ENCODE measurements at places on chromosomes 1 and 21. TPM values are rescaled to one million over a fixed set of nuclear protein-coding genes. Genes with fewer than 3 reads are reported as not detected.
A peak's percentile ranks its signal among the peaks of the same experiment; 100 is the strongest.

- DNase-seq = no peak
Observed at GRCh38 chr1:119116725-119117124, 23.7 kb downstream of the WARS2 start.

- DNase-seq = no peak
Observed at GRCh38 chr1:19387045-19387467, 74.9 kb downstream of the SLC66A1 start.

DNA sequence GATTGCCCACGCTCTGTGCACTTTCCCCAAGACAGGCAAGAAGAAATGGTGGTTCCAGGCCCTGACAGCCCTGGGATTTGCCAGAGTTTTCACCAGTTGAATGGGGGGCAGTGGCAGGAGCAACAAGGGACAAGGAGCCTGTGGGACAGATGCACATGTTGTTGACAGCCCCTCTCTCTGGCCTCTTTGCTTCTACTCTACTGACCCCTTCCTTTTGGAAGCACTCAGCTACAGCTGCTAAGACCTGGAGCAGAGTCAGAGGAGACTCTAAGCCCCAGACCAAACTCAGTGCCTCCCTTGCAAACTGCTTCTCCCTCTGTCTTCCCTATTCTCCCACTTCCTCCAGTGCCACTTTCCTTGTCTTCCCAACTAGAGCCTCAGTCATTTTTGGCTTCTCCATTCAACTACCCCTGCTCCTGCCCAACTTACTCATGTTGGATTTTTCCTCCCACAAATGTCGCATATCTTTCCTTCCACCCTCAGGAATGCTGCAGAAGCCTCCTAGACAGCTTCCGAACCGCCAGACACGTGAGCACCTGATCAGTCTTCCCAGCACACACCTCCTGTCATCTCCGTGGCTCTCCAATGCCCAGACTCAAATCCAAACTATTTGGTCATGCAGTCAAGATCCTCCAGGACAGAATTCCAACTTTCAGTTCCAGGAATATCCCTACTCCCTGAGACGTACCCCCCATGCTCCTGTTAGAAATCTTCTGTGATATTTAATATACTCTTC is 9.1 kb downstream of the INKA2 start:
- DNase-seq = peak; percentile 55

DNA sequence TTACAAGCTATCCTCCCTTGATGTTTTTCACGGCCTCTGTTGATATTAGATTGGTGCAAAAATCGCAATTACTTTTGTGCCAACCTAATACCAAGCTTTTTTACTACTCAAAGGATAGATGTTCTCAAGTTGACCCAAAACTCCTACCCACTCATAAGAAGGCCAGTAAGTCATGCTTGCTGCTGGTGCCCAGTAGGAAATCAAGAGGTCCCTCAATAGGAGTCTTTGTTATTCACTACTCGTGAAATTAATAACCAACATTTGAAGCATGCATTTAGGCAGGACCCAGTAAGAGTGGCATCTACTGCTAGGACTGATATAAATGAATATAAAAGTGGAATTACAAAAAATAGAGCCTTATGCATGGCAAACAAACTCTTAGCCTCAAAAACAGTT is 52.6 kb downstream of the APP start:
- no peak for DNase-seq

- DNase-seq = no peak
Observed at GRCh38 chr1:182977480-182977879, 24.5 kb upstream of the SHCBP1L start.

MNDA gene
- total RNA-seq = 3.9 TPM

CFAP57 gene
- not detected for total RNA-seq

DIRAS3 gene
- total RNA-seq = 1.7 TPM

SLC2A5 gene
- not detected for total RNA-seq

Measured in esophagus muscularis mucosa (tissue), 4 donors.